EH (cell line): ENCODE measurements at places on chromosomes 5 and 9.

- DNase-seq: peak; percentile 93
Measured at GRCh38 chr5:55597014-55597981, 62.5 kb upstream of the PLPP1 start.

- no peak for DNase-seq
Measured at GRCh38 chr5:98836175-98836574, 62.7 kb downstream of the RGMB start.

GRCh38 chr5:178468196-178468685 lies 122.0 kb downstream of the COL23A1 start:
- DNase-seq: no peak

DNA sequence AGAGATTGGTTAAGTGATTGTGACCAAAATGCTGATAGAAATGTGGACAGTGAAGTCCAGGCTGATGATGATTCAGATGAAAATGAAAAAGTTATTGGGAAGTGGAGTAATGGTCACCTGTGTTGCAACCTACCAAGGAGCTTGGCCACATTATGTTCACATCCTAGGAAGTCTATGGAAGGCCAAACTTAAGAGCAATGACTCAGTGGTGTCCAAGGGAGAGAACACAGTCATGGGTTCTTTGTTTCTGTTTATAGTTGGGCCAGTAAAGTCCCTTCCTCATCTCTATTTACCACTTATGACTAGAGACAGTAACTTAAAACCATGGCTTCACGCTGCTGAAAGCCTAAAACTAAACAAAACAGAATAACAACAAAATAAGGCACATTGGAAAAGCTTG lies 555.3 kb upstream of the DAB2 start:
- no peak for DNase-seq

GRCh38 chr5:93793159-93793781 lies 51.9 kb upstream of the POU5F2 start:
- no peak for DNase-seq

DNA sequence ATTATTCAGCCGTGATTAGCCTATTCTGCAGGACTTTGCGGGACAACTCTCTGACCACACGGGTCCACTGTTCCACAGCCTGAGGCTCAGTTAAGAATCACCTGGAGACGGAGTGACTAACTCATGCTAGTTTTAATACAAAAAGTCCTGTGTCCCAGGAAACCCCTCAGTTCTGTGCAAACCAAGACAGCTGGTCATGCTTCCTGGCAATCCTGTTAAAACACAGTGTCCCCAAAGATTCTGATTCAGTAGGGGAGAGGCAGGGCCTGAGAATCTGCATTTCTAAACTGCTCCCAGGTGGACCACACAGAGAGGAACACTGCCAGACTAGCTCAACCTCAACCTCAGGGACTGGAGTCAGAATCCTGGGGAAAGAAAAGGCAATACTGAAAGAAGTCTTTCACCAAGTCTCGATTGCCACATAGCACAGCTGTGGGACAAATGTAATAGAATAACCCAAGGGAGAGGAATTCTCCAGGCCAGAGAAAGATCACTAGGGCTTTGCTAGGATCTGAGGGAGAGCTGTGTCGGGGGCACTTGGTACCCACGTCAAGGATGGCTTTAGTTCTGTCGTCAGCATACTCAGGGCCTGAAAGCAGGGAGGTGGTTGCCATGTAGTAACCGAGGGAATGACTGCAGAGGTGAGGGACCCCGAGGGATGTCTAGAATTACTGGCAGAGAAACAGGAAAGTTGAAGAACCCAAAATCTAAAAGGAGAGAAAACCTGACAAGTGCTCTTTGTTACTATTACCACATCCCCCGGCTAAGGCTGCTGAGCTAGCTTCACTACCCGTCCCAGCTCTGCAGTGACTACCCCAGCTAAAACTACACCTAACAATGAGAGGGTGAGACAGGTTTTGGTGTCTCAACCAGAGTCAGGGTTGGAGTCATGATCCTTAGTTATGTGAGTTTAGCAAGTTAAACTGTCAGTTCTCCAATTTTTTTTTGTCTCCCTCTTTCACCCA lies 8.6 kb downstream of the SUSD1 start:
- DNase-seq: peak; percentile 39

GRCh38 chr9:5089737-5090136 lies 95.7 kb downstream of the INSL6 start:
- DNase-seq: peak; percentile 22

GRCh38 chr9:38208206-38208901 lies 139.3 kb upstream of the SHB start:
- DNase-seq: no peak

DNA sequence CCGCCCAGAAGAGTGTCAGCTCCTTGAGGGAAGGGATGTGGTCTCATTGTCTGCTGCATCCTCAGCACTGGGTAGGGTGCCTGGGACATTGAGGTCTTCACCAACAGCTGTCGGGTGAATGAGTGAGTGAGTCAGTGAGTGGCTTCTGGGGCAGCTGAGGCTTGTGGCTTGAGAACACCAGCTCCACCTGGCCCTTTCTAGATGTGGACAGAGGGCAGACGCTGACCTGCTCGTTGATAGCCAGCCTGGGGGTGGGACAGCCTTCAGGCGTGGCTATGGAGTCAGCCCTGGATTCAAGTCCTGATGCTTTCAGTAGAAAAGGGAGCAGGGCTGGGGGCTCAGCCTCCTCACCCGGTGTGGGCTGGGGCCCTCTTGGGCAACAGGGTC lies 215.1 kb downstream of the C9orf50 start:
- no peak for DNase-seq

DNA sequence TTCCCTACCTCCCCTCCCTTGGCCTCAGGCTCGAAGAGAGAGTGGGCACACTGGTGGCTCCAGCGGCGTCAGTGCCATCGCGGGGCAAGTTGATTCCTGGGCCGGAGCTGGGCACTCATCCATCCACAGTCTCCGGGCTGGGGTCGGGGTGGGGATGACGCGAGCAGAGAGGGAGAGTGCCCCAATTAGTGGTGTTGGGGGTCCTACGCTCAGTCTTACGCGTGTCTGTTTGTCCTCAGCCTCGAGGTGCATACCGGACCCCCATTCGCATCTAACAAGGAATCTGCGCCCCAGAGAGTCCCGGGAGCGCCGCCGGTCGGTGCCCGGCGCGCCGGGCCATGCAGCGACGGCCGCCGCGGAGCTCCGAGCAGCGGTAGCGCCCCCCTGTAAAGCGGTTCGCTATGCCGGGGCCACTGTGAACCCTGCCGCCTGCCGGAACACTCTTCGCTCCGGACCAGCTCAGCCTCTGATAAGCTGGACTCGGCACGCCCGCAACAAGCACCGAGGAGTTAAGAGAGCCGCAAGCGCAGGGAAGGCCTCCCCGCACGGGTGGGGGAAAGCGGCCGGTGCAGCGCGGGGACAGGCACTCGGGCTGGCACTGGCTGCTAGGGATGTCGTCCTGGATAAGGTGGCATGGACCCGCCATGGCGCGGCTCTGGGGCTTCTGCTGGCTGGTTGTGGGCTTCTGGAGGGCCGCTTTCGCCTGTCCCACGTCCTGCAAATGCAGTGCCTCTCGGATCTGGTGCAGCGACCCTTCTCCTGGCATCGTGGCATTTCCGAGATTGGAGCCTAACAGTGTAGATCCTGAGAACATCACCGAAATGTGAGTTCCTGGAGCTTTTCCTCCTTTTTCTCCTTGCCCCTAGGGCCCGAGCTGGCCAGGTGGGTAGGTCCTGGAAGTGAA lies 861 bp downstream of the NTRK2 start:
- peak; percentile 7 for DNase-seq

- DNase-seq: no peak
Measured at GRCh38 chr5:112329419-112330090, 89.5 kb downstream of the EPB41L4A start.

DNA sequence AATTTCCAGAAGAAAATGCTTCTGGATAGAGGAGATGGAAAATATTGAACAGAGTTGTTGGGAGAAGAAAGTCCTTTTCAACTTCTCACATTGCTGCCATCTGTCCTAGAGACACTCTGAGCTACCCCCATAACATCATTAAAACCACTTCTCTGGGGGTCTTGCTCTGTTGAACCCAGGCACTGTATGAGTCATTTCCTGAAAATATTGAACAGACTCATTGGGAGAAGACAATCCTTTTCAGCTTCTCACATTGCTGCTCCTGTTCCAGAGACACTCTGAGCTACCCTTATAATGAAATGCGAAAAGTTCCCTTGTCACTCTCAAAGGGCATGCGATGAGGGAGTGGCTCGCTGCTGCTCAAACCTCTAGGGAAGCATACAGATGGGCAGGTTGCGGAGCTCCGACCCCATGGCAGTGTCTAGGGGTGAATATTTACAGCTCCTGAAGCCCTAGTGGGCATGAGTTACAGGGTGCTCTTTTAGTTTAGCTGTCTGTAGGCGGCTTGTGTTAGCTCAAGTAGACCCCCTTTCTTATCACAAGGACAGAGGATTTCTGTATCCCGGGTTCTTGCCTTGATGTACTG lies 90.7 kb downstream of the CDKN2A start:
- DNase-seq: no peak

DNA sequence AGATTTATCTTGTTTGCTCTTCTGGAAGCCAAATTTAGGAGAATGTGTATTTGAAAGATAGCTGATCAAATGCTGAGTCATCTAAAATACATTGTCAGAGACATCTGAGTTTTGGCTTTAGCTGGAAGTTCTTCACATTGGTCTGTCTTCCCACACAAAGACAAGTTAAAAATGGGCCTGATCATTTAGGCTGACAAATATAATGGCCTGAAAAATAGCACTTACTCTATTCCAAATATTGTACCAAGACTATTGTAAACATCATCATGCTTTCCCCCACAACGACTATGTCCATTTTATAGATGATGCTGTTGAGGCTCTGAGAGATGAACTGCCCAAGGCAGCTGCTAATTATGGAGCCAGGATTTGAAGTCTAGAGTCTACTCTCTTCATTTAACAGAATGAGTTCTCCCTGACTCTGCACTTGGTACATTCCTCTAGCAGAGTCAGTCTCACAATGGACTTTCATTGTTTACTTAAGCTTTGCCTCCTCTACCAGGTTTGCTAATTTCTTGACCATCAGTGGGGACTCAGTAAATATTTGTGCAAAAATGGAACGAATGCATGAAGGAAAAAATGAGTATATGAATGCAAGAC lies 619.4 kb upstream of the KLF4 start:
- DNase-seq: peak; percentile 47

GRCh38 chr5:31156631-31157160 lies 36.8 kb upstream of the CDH6 start:
- DNase-seq: no peak

- DNase-seq: no peak
Measured at GRCh38 chr5:105504-106070, 13.6 kb downstream of the PLEKHG4B start.
